ENCODE measurements at places on chromosomes 7 and 10. TPM values are rescaled to one million over a fixed set of nuclear protein-coding genes. Genes with fewer than 3 reads are reported as not detected.

SYCE1 gene
- total RNA-seq = not detected

BAMBI gene
- 0.76 TPM for total RNA-seq

NKX1-2 gene
- not detected for total RNA-seq

- no peak for DNase-seq
These were observed 143.8 kb downstream of the HGF start for GRCh38 chr7:81626008-81626407.

GRCh38 chr7:134865001-134865845 lies 85.8 kb downstream of the CALD1 start:
- peak; percentile 52 for DNase-seq

DNA sequence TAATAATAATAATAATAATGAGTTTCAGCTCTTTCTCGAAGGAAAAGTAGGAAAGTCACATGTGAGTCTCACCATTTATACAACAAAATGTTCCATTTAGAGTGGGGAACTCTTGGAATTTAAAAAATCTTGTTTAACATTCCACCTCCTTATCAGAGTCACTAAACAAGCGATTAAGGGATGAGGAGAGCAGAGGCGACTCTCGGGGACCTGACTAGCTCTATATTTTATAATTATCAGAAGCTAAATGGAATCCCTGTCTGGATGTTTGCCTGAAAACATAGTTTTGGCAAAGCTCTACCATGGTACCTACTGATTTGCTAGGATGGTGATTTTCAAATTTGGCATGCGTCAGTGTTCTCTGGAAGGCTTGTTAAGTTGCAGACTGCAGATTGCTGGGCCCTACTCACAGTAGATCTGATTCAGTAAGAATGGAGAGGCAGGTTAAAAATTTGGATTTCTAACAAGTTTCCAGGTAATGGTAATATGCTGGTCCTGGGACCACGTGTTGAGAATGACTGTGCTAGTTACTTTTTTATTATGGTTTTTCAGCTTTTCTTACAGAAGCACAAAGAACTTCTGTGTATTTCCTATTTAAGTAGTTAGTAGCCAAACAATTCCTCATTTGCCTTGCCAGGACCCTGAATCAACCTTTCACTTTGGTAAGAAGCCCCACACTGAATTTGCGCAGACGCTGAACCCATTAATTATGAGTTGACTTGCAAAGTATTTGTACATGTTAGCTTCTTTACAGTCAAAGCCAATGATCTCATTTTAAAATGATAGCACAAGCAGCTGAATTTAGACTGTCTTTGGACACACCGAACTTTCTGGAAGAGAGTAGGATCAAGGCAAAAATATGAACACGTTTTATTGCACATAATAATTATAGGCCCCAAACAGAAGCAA lies 39.5 kb downstream of the CPED1 start:
- no peak for DNase-seq

DNA sequence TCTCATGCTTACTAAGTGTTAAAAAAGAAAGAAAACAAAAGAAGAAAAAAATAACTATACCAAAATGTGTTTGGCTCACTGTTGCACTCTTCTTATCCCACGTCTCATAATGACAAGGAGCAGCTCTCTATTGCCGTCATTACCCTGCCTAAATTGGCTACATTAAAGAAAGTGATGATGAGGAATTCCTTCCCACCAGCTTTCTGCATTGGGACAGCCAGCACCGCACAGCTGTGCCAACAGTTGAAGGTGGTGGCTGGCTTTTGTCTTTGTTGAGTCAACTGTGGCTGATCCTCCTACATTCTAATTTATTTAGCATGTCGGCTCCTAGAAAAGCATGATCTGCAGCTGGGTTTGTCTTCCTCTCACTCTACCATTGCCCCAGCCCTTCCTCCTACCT lies 751.8 kb downstream of the KCNMA1 start:
- DNase-seq = peak; percentile 46
